Stimulated activated CD8-positive, alpha-beta memory T cell treated with anti-CD3 and anti-CD28 coated beads, Interleukin-7, amount 100 ng/mL, for 48 hours (primary cell): ENCODE measurements at places on chromosomes 2 and 18.

GRCh38 chr2:24711865-24712264 lies 81.3 kb downstream of the PTRHD1 start:
- no peak for DNase-seq

- no peak for DNase-seq
These were observed 131.7 kb downstream of the KLHL29 start for GRCh38 chr2:23516520-23517256.

DNA sequence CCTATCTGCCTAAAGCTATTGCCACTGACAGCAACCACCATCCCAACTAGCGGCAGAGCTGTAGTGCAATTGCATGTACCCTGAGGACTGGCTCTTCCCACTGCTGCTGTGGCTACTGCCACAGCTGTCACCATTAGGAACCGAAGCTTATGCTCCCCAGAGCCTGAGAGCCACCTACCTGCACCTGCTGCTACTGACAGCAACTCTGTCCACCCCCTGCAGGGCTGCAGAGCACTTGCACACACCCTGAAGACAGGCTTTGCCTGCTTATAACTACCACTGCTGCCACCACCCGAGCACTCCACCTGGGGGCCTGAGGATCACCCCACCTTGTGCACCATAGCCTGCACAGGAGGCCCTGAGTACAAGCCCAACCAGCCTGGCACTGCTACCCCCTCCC lies 217.6 kb upstream of the FOSL2 start:
- no peak for DNase-seq

DNA sequence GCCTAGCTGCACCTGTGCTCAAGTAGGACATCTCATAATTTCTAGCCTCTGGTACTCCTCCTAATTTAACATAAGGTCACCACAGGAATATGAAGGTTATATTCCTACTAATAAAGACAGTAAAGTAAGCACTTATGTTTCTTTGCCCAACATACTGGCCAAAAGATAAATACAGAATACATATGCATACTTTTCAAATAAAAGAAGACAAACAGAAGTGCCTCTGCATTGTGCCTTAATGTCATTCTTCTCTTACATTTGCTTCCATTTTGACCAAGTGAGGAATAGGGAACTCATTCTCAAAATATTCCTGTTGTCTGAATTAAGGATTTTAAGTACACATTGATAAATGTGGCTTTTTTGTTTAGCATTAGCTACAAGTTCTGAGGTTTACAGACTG lies 5.6 kb downstream of the BCL11A start:
- DNase-seq = no peak

- DNase-seq = no peak
These were observed 211.0 kb downstream of the MCFD2 start for GRCh38 chr2:46704593-46704992.

DNA sequence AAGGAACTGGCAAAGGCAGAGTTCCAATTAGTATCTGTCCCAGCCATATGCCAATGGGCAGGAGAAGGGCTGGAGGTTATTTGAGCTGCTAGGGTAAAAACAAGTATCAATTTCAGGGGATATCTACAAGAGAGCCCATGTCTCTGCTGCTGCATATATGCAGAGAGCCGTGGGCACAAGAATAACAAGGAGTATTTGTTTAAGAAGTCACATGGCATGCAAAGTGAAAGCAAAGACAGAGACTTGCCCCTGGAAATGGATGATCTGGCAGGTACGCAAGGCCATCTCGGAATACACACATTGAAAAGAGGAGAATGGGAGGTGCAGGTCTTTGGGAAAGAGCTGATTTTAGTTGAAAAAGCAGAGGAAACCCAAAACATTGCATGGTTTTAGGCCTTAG lies 170.6 kb downstream of the EVA1A start:
- no peak for DNase-seq

- peak; percentile 60 for DNase-seq
These were observed at the start of gene KIF3C for GRCh38 chr2:25982273-25982967. Gene KIF3C (minus strand): TSS chr2:25982497. CDS start chr2:25981917, 580 bp downstream.

GRCh38 chr2:66498289-66498975 lies 63.5 kb downstream of the MEIS1 start:
- no peak for DNase-seq

GRCh38 chr2:136324966-136325365 lies 207.0 kb upstream of the CXCR4 start:
- no peak for DNase-seq

GRCh38 chr2:197145471-197146056 lies 165.0 kb downstream of the ANKRD44 start:
- no peak for DNase-seq
